M059J (cell line): ENCODE measurements at places on chromosomes 1 and 21.

GRCh38 chr1:22462928-22463327 is 11.3 kb downstream of the ZBTB40 start:
- DNase-seq: no peak

GRCh38 chr1:32321712-32322291 is 14.2 kb downstream of the MARCKSL1 start:
- DNase-seq: no peak

DNA sequence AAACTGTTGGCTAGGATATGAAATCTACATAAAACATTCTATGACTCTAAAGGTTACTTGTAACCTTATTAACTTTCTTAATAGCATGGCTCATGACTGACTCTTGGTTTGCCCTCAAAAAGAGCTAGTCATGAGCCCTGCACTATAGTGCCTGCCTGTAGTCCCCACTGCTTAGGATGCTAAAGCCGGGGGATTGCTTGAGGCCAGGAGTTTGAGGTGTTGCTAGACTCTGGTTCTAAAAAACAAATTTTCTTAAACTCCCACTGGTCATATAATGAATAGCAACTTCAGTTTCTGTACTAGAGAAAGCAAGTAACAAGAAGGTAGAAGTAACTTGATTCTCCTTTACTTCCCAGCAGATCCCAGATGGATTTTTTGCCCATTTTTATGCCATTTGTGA is 15.8 kb upstream of the NEXN start:
- no peak for DNase-seq

GRCh38 chr1:229108598-229109201 is 162.2 kb upstream of the RAB4A start:
- peak; percentile 6 for DNase-seq

DNA sequence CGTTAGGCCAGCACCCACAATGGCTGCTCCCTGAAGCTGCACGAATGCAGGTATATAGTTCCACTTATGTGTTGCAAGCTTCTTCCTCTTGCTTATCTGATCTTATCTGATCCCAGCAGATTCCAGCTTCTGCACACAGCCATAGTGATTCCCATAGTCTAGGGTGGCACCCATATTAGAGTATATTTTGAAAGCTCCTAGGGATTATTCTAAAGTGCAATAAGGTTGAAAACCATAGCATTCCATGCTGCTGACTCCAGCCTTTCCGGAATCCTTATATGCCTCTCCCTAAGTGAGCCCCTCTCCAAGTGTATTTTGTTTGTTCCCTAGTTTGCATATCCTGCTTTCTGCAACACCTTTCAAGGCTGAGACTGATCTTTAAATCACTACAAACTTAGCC is 432.0 kb downstream of the SETD4 start:
- DNase-seq: no peak

DNA sequence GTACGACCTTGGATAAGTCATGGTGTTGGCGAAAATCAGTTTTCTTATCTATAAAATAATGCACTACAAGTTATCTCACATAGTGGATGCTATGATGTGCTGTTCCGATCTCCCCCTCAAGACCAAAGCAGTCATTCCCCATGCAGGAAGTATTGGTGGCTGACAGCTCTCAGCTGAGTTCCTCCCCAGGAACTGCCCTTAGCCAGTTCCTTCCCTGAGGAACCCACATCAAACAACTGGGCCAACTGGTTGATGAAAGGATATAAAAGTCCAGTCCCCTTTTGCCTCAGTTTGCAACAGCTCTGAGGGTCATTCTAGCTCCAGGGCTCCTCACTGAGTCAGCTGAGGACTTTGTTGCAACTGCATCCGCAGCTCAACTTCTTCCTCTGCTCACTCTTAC is 16.1 kb upstream of the SLAMF1 start:
- no peak for DNase-seq

GRCh38 chr1:243379208-243379607 is 123.4 kb downstream of the SDCCAG8 start:
- no peak for DNase-seq

- DNase-seq: no peak
Measured at GRCh38 chr1:173266841-173267240, 59.7 kb upstream of the TNFSF4 start.

- no peak for DNase-seq
Measured at GRCh38 chr21:34836933-34837505, 168.2 kb downstream of the CLIC6 start.

DNA sequence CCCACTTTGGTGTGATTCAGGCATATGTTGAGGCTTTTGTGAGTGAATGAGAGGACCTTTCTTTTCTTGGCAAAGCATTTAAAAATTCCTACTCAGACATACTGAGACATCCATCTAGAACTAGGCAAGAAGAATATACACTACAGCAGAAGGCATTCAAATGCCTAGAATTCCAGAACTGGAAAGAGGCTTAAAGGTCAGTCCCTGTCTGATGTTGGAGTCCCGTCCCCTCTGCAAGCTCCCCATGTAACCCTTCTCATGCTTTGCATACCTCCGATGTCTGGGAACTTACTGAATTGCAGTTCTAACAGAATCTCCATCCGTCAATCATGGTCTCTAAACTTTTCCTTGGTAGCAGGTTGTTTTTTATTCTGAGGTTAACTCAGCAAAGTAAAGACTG is 152.9 kb downstream of the ATP6V1G3 start:
- DNase-seq: no peak

- DNase-seq: no peak
Measured at GRCh38 chr1:236998546-236998945, 5.7 kb downstream of the MT1HL1 start.

GRCh38 chr1:13663969-13664368 is 36.0 kb upstream of the PRDM2 start:
- no peak for DNase-seq

GRCh38 chr1:108505763-108506070 is 54.2 kb upstream of the EEIG2 start:
- DNase-seq: peak; percentile 9

DNA sequence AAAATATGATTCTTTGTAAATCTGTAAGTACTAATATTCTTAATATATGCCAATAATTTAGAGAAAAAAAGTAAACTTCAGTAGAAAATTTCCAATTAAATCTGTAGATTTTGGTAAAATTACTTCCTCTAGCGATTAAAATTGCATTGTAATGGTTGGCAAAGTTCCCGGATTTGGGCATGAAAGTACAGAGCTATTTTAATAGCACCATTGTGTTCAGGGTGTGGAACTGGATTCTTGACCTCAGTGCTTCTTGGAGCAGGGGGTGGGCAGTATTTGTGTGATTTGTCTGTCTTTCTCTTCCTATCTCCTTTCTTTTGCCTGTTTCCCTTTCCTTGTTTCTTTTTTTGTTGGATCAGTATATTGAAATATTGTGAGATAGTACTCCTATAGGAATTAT is 72.1 kb downstream of the DNM3 start:
- peak; percentile 58 for DNase-seq

DNA sequence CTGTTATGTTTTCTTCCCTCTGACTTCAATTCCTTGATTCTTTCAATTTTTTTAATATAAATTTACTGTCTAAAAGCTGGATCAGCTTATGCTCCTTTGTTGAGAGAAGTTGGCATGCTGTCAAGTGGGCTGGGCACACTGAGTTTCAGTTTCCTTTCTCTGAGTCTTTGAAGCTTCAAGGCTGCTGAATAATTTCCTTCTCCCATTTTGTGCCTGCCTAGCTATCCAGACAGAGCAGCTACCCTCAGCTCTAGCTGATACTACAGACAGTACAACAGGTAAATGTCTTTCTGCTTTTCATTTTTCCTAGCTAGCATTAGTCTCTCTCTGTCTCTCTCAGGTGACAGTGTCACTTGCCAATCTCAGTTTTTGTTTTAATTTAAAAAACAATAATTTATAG is at the start of gene IFI44:
Gene IFI44 (plus strand): TSS at position 204 of the 400 bp plus-strand sequence. CDS start 365 bp downstream, outside the sequence.
- DNase-seq: peak; percentile 95

DNA sequence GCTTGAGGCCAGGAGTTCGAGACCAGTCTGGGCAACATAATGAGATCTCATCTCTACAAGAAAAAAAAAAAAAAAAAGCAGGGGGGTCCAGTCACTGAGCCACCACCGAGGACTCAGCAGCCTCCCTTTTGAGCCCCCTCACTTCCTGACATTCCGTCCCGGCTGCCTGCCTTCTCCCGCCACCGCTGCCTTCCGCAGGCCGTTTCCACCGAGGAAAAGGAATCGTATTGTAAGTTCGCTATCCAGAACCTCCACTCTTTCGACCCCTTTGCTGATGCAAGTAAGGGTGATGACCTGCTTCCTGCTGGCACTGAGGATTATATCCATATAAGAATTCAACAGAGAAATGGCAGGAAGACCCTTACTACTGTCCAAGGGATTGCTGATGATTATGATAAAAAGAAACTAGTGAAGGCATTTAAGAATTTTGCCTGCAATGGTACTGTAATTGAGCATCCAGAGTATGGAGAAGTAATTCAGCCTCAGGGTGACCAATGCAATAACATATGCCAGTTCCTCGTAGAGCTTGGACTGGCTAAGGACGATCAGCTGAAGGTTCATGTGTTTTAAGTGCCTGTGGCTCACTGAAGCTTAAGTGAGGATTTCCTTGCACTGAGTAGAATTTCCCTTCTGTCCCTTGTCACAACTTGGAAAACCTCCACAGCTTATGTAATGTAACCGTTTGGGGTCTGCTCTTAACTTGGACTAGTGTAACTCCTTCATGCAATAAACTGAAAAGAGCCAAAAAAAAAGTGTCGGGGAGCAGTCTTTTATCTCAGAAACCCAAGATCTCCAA is 55.6 kb downstream of the GLUL start:
- no peak for DNase-seq

GRCh38 chr21:45821998-45822397 is 159.6 kb upstream of the COL6A1 start:
- no peak for DNase-seq

- no peak for DNase-seq
Measured at GRCh38 chr1:30600706-30601105, 122.7 kb downstream of the MATN1 start.

DNA sequence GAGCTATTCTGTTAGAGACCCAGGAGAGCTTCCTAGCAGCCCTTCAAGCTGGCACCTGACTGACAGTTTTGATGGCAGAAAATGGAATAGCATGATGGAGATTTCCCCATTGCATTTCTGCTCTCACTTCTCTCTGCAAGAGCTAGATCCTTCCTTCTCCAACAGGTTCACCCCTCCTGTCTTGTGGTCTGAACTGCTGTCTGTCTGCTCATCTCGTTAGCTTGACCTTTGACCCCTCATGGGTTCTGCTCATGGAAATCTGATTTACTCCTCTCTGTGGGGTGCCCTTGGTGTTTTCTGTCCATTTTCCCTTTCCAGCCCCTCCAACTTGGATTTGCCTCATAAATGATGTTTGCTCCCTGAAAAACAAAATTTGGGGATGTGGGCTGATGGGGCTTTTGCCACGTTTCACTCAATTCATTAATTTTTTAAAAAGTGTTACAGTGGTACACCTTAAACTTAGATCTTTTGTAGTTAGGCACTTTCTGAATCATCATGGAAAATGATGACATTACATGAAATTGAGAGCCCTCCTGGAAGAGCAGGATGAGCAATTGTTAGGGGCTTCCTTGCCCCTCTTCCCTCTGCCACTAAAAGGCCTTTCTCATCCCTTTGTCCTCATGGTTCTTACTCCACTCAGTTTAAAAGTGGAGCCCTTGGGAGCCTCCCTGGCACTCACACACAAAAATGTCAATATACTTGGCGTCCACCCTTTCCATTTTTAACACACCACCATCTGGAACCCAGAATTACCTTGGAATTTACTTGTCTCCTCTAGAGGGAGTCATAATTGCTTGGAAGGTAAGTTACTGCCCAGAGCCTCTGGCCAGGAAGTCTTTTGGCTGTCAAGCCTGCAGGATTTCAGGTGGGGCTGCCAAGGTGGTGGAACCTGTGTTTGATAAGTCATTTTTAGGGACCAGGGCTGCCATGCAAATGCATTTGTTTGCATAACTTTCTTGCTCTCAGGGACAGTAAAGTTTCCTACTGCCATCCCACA is 31.9 kb upstream of the IL19 start:
- DNase-seq: peak; percentile 60

DNA sequence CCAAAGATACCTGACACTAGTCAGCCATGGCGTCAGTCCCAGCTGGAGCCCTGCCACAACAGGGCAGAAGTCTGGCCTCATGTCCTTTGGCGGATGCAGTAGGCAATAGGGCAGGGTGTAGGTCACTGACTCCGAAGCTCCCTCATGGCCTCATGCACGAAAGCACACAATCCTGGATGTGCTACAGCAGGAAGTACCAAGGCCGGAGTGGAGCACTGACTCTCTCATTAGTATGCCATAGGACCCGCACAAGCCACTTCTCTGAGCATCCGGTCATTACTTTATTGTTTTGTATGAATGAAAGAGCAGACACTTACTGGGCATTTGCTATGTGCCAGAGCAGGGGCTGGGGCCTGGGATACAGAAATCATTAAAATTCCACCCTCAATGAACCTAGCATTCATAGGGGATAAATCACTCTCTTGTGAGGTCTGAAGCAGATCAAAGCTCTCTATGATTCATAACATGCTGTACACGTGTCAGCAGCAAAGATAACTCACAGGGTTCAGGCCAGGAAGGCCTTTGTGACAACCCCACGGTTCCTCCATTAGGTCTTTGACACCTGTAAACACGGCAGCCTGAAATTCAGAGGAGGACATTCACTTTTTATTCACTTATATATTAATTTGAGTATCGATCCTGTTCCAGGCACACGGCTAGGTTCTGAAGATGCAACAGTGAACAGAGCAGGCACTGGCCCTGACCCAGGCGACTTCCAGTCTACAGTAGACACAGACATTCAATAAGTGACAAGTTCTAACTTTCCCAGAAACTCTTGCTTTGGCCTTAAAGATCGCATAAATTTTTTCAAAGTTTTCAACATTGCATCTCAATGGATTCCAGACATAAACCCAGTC is 357.9 kb upstream of the USP24 start:
- peak; percentile 94 for DNase-seq

- no peak for DNase-seq
Measured at GRCh38 chr1:242318140-242318539, 206.4 kb downstream of the PLD5 start.

GRCh38 chr1:226454349-226454748 is 46.5 kb upstream of the PARP1 start:
- DNase-seq: no peak

GRCh38 chr1:16119504-16119903 is 36.4 kb downstream of the EPHA2 start:
- DNase-seq: no peak

- no peak for DNase-seq
Measured at GRCh38 chr1:216721863-216722262, 1.4 kb downstream of the ESRRG start.

DNA sequence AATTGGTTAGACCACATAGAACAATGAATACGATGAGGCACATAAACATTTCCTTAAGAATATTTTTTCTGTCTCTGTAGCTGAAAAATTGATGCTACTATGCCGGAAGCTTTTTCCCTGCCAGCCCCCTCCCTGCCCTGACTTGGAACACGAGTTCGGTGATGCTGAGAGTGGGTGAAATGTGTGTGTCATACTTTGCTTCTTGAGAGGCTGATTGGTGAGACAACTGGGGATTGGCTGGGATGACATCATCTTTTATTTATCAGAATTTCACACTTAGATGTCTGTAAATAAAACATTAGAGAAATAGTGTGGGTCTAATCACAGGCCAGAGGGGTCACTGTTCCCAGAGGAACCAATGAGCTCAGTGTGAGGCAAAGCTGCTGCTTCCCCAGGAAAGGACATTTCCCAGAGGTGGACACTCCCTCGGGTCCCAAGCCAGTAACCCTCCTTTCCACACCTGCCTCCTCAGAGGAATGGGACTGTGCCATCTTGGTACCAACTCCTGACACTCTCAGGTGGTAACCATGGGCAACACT is 195.4 kb upstream of the C1orf174 start:
- no peak for DNase-seq

GRCh38 chr1:159009287-159009686 is 420 bp upstream of the IFI16 start:
- DNase-seq: no peak
